Activated naive CD8-positive, alpha-beta T cell treated with anti-CD3 and anti-CD28 coated beads for 36 hours (primary cell): ENCODE measurements at places on chromosomes 13 and 19. TPM values are rescaled to one million over a fixed set of nuclear protein-coding genes. Genes with fewer than 3 reads are reported as not detected.

CEACAM20 gene
- not detected for total RNA-seq

DNA sequence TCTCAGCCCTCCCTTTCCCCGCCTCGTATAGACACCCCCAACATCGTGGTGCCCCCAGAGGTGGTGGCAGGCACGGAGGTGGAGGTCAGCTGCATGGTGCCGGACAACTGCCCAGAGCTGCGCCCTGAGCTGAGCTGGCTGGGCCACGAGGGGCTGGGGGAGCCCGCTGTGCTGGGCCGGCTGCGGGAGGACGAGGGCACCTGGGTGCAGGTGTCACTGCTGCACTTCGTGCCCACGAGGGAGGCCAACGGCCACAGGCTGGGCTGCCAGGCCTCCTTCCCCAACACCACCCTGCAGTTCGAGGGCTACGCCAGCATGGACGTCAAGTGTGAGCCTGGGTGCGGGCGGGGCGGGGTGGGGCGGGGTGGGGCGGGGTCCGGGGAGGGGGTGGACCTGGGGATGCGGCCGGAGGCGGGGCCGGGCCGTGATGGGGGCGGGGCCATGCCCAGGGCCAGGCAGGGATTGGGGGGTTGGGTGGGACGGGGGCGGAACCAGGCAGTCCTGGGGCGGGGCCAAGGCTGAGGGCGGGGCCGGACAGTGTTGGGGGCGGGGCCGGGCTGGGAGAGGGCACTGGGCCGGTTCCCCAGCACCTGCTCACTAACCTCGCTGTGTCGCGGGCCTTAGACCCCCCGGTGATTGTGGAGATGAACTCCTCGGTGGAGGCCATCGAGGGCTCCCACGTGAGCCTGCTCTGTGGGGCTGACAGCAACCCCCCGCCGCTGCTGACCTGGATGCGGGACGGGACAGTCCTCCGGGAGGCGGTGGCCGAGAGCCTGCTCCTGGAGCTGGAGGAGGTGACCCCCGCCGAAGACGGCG lies 7.8 kb downstream of the MAG start:
- no peaks in the 10 kb centered on the region for H3K4me1 ChIP-seq
- H3K27me3 ChIP-seq = no peaks in the 10 kb centered on the region
- DNase-seq = peak; percentile 24

ZNF878 gene
- 1.1 TPM for total RNA-seq

- H3K27me3 ChIP-seq = no peaks in the 10 kb centered on the region
- H3K4me3 ChIP-seq = no peak overlapping the region
- H3K4me1 ChIP-seq = peaks cover 35% of the 10 kb centered on the region
These were observed 488.3 kb downstream of the FOXO1 start for GRCh38 chr13:40178130-40178529.

IRGQ gene
- total RNA-seq = 19.8 TPM

DNA sequence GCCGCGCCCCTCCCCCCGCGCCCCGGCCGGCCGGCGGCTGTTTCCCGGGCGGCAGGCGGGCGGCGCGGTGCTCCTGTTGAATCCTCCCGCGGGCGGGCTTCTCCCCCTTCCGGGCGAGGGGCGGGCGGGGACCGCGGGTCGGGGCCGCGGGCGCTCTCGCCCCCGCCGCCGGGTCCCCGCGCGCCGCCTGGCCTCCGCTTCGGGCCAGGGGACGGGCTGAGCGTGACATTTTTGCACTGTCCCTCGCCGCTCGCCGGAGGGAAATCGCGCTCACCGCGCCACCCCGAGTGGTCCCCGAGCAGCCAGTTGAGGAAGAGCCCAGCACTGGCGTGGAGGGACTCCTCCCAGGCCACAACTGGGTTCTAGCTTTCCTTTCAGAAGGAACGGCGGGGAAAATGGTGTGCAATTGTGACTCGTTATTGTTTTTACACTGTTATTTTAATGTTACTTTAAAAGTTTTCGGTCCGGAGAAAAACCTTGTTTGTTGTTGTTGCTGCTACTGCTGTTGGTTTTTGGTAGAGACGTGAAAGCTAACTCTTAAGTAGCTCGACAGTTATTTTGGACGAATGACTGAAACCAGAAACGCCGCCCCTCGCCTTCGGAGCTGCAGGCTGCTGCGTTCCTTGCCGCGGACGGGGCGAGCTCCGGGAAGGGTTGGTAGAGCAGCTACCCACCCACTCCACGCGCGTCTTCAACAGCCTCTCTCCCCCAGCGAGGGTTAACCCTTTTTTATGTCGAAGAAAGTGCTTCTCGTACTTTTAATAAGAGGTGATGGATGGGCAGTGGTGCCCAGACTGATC lies 959 bp downstream of the PDS5B start:
- H3K27ac ChIP-seq = peak overlapping the region; percentile 86
- H3K4me3 ChIP-seq = peak overlapping the region; percentile 87
- H3K27me3 ChIP-seq = peaks cover 4% of the 10 kb centered on the region
- H3K4me1 ChIP-seq = peaks cover 43% of the 10 kb centered on the region
- peak; percentile 64 for DNase-seq

DNA sequence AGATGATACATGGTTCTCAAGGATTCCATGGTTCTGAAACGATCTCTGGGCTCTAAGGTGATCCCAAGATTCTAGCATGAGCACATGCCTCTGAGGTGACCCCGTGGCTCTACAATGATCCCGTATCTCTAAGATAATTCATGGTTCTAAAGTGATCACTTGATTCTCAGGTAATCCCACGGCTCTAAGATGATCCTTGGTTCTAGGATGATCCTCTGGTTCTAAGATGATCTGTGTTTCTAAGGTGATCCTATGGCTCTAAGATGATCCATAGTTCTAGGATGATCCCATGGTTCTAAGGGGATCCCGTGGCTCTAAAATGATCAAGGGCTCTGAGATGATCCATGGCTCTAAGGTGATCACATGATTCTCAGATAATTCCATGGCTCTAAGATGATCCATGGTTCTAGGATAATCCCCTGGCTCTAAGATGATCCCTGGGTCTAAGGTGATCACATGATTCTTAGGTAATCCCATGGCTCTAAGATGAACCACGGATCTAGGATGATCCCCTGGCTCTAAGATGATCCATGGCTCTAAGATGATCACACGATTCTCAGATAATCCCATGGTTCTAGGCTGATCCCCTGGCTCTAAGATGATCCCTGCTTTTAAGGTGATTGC lies 21.3 kb downstream of the NUMBL start:
- peaks cover 32% of the 10 kb centered on the region for H3K36me3 ChIP-seq
- H3K27ac ChIP-seq = no peak overlapping the region
- H3K27me3 ChIP-seq = no peaks in the 10 kb centered on the region
- H3K4me3 ChIP-seq = no peak overlapping the region

GRCh38 chr13:66089711-66090110 lies 1140.4 kb downstream of the PCDH9 start:
- H3K4me1 ChIP-seq = no peaks in the 10 kb centered on the region
- H3K27me3 ChIP-seq = no peaks in the 10 kb centered on the region
- no peak for DNase-seq

DNA sequence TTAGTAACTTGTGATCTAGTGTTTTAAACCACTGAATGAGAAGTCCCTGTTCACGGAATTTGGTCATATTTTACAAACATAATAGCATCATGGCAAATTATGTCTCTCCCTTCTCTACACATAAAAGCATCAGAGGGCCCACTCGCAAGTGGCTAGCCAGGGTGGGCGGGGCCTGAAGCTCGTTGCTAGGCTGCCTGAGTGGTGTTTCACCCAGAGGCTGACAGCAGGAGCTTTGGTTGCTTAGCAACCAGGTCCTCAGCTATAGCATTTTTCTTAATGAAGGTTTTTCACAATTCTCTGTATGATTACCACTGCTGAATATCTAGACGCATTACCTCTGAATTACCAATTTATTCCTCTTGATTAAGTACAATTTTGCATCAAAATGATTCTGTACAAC lies 126.5 kb downstream of the NALCN start:
- no peaks in the 10 kb centered on the region for H3K36me3 ChIP-seq
- no peaks in the 10 kb centered on the region for H3K4me1 ChIP-seq
- DNase-seq = no peak
- H3K27me3 ChIP-seq = no peaks in the 10 kb centered on the region
- H3K27ac ChIP-seq = no peak overlapping the region

VSTM2B gene
- not detected for total RNA-seq
